ENCODE measurements at places on chromosomes 7 and 10. TPM values are rescaled to one million over a fixed set of nuclear protein-coding genes. Genes with fewer than 3 reads are reported as not detected.

GRCh38 chr10:35192645-35193249 is 66.1 kb downstream of the CREM start:
- no peak for DNase-seq

PPP1R17 gene
- not detected for total RNA-seq

- DNase-seq, result no peak
Measured at GRCh38 chr7:116172353-116172752, 38.0 kb upstream of the TES start.

GRCh38 chr10:61475449-61475873 is 22.3 kb upstream of the TMEM26 start:
- no peak for DNase-seq

DNA sequence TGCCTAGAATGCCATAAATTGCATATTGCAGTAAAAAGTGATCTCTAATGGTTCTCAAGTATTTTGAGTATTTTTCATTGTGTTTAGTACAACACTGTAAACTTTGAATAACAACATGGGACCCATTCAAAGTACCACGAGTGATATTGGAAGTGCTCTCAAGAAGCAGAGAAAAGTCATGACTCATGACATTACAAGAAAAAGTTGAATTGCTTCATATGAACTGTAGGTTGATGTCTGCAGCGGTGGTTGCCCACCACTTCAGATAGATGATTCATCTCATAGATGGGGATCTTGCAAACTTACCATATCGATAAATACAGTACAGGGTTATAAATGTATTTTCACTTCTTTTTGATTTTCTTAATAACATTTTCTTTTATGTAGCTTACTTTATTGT is 33.9 kb downstream of the ENTPD1 start:
- no peak for DNase-seq

DNA sequence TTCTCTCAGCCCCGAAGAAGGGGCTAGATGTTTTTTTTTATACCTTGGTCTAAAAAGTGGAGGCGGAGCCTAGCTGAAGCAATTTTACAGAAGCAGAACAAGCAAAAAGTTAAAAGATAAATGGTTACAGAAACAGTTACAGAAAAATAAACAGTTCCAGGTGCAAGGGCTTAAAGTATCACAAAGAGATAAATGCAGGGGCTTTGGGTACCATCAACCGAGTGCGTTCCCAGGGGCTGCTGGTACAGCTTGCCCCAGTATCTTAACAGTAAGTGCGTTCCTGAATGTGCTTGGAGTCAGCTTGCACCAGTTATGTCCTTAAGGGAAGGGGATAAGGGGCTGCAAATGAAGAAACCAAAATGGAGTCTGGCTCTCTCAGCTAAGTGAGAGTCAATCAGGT is 173.9 kb upstream of the MBL2 start:
- DNase-seq, result no peak

- no peak for DNase-seq
Measured at GRCh38 chr7:27546610-27547009, 116.1 kb downstream of the HIBADH start.

DNA sequence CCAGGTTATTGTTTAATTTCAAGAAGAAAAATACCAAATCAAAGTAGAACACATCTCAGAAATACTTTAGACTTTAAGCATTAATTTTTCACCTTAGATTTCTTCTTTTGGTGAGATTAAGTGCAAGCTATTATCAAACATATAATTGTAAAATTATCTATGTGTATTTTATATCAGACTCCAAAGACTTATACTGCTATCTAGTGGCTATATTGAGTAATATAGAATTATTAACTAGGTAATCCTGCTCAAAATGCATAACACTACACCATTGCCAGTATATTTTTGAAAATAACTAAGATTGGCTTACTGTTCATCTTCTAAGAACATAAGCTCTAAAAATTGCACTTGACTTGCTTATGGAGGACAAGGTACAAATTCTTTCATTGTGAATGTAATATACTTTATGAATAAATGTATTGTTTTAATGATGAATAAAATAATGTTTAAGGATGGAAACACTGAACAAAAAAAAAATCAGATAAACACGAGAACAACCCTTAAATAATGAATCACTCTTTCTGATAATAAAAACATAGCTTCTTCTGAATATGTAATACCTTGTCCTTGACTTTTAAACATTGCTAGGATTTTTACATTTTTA is 86.7 kb upstream of the GNAI1 start:
- no peak for DNase-seq

- no peak for DNase-seq
Measured at GRCh38 chr10:18437486-18437885, 213.9 kb downstream of the NSUN6 start.

DNA sequence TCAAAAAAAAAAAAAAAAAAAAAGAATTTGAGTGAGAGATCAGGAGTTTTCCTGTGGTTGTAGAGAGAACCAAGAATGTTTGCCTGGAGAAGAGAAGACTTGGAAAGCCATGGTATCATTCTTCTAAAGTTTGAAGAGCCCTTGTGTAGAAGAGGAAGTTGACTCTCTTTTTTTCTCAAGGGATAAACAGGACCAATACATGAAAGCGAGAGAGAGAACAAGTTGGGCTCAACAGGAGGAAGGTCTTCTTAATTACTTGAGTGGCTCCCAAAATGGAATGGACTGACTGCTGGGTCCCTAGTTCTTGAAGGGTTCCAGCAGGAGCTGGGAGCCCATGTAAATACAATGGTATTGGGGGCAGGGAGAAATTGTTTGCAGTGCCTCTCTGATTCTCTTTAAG is 173.3 kb upstream of the ADO start:
- DNase-seq, result no peak

GRCh38 chr7:43944286-43944685 is 18.1 kb downstream of the UBE2D4 start:
- DNase-seq, result no peak

SYPL1 gene
- total RNA-seq, result 70.8 TPM

DNA sequence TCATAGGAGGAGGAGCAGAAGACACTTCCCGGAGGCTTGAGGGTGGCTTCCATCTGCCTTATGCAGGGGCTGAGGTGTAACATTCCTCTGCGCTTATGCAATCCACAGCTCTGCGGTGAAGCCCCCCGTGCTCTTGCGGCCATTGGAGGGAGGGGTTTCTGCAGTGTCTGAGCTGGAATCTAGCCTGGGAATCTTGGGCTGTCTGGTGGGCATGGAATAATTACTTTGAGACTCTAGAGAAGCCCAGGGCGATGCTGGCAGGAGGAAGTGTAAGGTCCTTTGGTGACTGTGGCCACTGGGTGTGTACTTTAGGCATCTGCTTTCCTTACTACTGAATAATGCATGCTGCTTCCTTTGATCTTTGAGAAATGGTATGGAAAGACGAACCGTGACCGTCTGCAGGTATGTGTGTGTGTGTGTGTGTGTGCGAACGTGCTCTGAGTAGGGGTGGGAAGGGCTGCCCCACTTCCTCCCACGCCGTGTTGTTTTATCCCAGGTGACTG is 181.0 kb downstream of the PRPF18 start:
- DNase-seq, result no peak

GRCh38 chr7:69825113-69825972 is 227.1 kb downstream of the AUTS2 start:
- DNase-seq, result no peak

KCNIP2 gene
- 151 TPM for total RNA-seq

DNA sequence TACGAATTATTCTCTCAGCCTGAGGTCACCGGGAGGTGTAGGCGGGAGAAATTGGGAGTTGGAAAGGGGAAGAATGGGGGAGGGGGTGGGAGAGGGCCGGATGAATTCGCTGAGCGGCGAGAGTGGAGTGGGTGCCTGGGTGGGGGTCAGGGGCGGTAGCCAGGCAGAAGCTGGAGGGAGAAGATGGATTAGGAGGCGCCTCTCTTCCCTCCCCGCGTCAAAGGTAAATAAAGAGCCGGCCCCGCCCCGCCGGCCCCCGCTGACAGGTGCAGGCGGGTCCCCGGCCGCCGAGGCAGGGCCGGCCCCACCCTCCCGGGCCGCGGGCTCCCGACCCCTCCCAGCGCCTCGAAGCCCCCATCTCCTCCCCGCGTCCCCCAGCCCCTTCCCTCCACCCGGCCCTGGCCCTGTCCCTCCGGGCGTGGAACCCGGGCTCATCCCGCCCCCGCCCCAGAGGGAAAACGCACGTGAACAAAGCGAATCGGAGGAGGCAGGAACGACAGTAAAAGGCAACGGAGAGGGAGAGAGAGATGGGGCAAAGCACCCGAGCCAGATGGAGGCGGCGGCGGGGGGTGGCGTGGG is 872 bp downstream of the FAM131B start:
- DNase-seq, result peak; percentile 81

DNA sequence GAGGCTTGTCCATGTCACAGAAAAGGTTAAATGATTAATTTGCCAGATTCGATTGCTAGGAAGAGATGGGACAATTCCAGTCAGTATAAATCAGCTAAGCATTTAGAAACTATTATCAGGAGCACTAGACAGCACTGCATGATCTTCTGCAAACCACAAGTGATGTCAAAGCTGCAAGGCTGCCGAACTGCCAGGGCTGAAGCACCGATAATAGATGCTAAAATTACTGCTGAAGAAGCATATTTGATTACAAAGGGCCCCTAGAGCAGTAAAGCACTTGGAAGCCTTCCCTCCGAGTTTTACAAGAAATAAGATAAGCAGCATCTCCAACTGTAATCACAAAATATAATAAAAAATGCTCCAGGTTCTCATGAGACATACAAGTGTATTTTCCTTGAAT is 40.6 kb downstream of the RNLS start:
- DNase-seq, result no peak

- no peak for DNase-seq
Measured at GRCh38 chr10:17516376-17516775, 62.0 kb upstream of the ST8SIA6 start.

DNA sequence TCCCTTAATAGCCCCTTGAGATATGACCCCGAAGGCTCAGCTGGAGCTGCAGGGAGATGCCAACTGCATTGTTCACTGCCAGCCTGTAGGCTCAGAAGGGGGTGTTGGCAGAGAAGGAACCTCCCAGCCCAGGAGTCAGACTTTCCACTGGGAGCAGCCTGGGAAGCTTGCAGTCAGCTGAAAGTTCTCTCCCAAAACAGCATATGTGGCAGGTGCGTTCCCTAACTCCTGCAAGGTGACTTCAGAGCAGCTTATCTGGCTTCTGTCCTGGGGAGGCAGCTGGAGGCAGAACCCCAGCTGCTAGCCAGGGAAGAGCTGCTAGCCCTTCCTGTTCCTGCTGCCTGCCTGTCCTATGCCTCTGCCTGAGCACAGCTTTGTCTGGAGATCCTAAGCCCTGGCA is 8.1 kb downstream of the SFTPA2 start:
- DNase-seq, result no peak

GRCh38 chr10:14556285-14556956 is 218.3 kb downstream of the FAM107B start:
- no peak for DNase-seq

- no peak for DNase-seq
Measured at GRCh38 chr10:59281861-59282260, 80.5 kb downstream of the FAM13C start.

- no peak for DNase-seq
Measured at GRCh38 chr7:108604307-108605077, 34.8 kb downstream of the DNAJB9 start.

PCLO gene
- 2.2 TPM for total RNA-seq

MYL10 gene
- total RNA-seq, result not detected

- DNase-seq, result no peak
Measured at GRCh38 chr7:29327455-29327854, 132.9 kb downstream of the CHN2 start.

DNA sequence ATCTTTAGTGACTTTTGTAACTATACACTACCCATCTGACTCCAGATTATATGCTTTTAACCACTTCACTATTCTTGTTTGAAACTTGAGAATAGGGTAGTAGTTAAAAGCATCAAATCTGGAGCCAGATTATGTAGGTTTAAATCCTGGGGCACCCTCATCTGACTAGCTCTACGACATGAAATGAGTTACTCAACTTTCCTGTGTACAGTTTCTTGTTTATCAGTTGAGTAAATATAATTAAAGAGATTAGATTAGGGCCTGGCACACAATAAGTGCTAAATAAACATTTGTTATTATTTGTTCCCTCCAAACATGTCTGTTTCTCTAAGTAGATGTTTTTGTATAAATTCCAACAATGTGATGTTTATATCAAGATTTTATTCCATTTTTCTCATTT is 485.3 kb upstream of the LRRTM3 start:
- no peak for DNase-seq

DNA sequence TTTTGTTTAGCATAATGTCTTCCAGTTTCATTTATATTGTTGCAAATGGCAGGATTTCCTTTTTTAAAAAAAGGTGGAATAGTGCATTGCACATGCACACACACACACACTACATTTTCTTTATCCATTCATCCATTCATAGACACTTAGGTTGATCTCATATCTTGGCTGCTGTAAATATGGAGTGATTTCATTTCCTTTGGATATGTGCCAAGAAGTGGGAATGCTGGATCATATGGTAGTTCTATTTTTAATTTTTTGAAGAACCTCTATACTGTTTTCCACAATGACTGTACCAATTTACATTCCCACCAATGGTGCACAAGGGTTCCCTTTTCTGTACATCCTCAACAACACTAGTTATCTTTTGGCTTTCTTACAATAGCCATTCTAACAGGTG is 68.9 kb downstream of the EBLN1 start:
- no peak for DNase-seq

GRCh38 chr7:25758559-25758958 is 393.4 kb upstream of the NFE2L3 start:
- no peak for DNase-seq

ABCB4 gene
- 1.3 TPM for total RNA-seq

DNA sequence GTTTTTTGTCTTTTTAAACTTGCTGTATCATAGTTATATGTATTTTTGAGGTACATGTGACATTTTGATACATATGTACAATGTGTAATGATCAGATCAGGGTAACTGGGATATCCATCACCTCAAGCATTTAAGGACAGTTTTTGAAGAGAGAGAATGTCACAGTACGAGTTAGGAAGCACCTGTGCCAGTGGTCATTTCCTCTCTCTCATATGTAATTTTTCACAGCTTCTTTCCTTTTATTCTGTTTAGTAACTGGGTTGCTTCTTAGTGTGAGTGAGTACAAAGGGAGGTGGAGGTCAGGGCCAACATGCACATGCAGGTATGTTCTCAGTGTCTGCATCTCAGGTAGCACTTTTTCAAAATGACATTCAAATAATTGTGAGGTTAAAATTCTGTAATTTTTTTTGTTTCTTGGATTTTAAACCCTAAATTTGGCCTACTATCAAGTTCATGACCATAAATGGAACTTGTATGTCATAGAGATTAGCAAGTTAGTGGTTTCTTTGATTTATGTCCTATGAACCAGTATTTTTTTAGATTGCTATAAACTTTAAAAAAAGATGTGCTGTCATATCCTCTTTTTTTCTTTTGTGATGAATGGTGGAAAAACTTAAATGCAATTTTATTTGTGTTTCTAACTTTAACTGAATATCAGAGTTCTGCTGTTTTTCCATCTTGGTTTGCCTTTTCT is 42.7 kb downstream of the SNX10 start:
- no peak for DNase-seq

EBF3 gene
- total RNA-seq, result 28.6 TPM

GRCh38 chr7:289209-289755 is 688 bp upstream of the FOXL3 start:
- no peak for DNase-seq

- DNase-seq, result no peak
Measured at GRCh38 chr10:114343623-114344505, 60.4 kb downstream of the AFAP1L2 start.

OPALIN gene
- total RNA-seq, result not detected
